ENCODE measurements at places on chromosomes 7 and 10.
A peak's percentile ranks its signal among the peaks of the same experiment; 100 is the strongest.

- no peak for DNase-seq
Measured at GRCh38 chr10:14448197-14448990, 117.7 kb upstream of the FRMD4A start.

- DNase-seq, result no peak
Measured at GRCh38 chr10:131915990-131916766, 15.4 kb downstream of the PPP2R2D start.

GRCh38 chr10:65548001-65548400 is 1377.8 kb upstream of the LRRTM3 start:
- no peak for DNase-seq

GRCh38 chr7:68873616-68874015 is 724.7 kb upstream of the AUTS2 start:
- no peak for DNase-seq

DNA sequence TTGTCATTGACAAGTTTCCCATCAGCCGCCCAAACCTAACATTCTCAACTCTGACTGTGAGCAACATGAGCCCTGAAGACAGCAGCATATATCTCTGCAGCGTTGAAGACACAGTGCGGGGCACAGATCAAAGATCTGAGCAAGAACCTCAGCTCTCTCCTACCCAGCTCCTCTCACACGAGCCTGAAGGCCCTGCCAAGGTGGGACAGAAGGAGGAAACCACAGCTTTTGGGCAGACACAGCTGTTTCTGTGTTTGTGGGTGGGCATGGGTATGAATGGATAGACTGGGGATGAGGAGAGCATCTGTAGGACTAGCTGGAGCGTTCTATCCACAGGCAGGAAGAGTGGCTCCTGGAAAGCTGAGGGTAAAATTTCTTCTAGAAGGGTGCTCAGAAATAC is 8.5 kb upstream of the PRSS1 start:
- no peak for DNase-seq

GRCh38 chr7:63925626-63926460 is 72.8 kb upstream of the ZNF722 start:
- peak; percentile 4 for DNase-seq

- DNase-seq, result no peak
Measured at GRCh38 chr10:44703241-44704155, 207.6 kb upstream of the TMEM72 start.

DNA sequence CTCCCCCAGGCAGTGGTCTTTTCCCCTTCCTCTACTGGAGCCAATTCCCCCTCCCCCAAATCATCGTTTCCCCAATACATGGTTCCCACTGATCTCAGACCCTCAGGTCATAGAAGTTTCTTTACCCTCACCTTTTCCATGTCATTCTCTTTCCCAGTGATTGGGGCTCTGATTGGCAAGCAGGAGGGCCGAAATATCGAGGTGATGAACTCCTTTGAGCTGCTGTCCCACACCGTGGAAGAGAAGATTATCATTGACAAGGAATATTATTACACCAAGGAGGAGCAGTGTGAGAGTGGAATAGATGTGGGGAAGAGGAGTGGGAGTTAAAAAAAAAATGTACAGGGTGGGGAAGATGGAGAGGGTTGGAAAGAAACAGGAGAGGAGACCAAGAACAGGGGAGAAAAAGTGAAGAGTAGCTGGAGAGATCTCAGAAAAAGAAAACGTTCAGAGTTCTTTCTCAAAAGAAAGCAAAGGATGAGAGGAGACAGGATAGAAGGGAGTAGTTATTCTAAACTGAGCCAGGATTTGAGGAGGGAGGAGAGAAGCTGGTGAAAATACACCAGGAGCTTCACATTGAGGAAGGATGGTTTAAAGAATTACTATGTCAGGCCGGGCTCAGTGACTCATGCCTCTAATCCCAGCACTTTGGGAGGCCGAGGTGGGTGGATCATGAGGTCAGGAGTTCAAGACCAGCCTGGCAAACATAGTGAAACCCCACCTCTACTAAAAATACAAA is 858 bp downstream of the COPS6 start:
- DNase-seq, result no peak

GRCh38 chr10:18473424-18474117 is 177.8 kb downstream of the NSUN6 start:
- DNase-seq, result no peak

All from ELF-1 (cell line).